ENCODE measurements at places on chromosomes 3 and 15. TPM values are rescaled to one million over a fixed set of nuclear protein-coding genes. Genes with fewer than 3 reads are reported as not detected.

The BOC gene
- total RNA-seq: 17.6 TPM

The MITF gene
- 9.8 TPM for total RNA-seq

The GRM2 gene
- 30.5 TPM for total RNA-seq

The SLC9C1 gene
- not detected for total RNA-seq

The TMOD2 gene
- 320 TPM for total RNA-seq
